ENCODE measurements at places on chromosomes 2 and 18. TPM values are rescaled to one million over a fixed set of nuclear protein-coding genes. Genes with fewer than 3 reads are reported as not detected.

DNA sequence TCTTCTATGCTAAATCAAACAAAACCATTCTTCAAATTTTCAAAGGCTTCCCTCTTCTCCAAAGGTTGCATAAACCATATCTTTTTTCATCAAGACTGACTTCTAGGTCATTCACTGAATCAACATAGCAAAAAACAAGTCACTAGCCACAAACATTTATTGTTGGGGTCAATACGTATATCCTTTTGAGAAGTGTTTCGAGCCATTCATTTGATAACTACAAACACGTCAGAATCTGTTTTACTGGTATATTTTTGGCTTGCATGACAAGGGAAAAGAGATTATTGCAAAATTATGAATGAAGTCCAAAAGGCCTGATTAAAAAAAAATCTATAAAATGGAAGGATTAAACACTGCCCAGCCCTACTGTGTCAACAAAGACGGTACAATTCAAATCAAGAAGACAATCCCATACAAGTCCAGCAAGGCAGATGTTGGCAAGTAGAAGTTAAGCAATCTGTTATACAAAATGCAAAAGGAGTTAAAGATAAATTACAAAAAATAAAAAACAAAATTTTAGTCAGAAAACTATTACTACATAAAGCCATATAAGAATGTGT lies 222.4 kb downstream of the SRBD1 start:
- peaks cover 5% of the 10 kb centered on the region for H3K36me3 ChIP-seq
- H3K27ac ChIP-seq = no peak overlapping the region
- DNase-seq = no peak
- H3K4me1 ChIP-seq = peaks cover 4% of the 10 kb centered on the region
- no peaks in the 10 kb centered on the region for H3K27me3 ChIP-seq
- H3K4me3 ChIP-seq = no peak overlapping the region

GRCh38 chr2:34403512-34403911 lies 804.4 kb upstream of the FAM98A start:
- H3K27me3 ChIP-seq = no peaks in the 10 kb centered on the region
- H3K27ac ChIP-seq = no peak overlapping the region
- H3K4me1 ChIP-seq = no peaks in the 10 kb centered on the region
- H3K36me3 ChIP-seq = no peaks in the 10 kb centered on the region

DNA sequence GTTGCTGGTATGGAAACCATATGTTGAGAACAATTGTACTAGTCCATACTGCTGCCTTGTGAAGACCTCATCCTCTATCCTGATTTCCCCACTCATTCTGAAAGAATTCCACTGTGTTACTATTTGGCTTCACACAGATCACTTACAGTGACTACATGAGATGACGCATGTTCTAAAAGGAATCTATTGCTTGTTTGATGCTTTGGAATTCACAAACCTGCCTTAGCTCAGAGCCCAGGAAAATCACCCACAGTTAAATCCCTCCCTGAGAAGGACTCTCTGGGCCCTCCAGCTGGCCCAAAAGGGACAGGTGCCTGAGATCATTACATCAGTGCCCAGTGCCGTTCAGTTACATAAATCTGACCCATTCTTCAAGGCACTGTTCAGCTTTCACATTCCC lies 45.3 kb downstream of the KLHL29 start:
- H3K4me1 ChIP-seq = peaks cover 16% of the 10 kb centered on the region
- DNase-seq = no peak
- H3K36me3 ChIP-seq = no peaks in the 10 kb centered on the region
- no peak overlapping the region for H3K4me3 ChIP-seq
- no peak overlapping the region for H3K27ac ChIP-seq

- H3K4me1 ChIP-seq = no peaks in the 10 kb centered on the region
- no peaks in the 10 kb centered on the region for H3K36me3 ChIP-seq
- no peak overlapping the region for H3K27ac ChIP-seq
- DNase-seq = no peak
- no peaks in the 10 kb centered on the region for H3K27me3 ChIP-seq
- H3K4me3 ChIP-seq = no peak overlapping the region
Observed at GRCh38 chr2:118635891-118636290, 211.6 kb downstream of the EN1 start.

Gene AFF3
- 4.2 TPM for polyA plus RNA-seq

Gene GALNT13
- polyA plus RNA-seq = 0.57 TPM

Gene NEU4
- 0.59 TPM for polyA plus RNA-seq

Gene CRYBA2
- 0.08 TPM for polyA plus RNA-seq

Gene VWC2L
- 0.01 TPM for polyA plus RNA-seq
